Stimulated activated CD4-positive, alpha-beta T cell treated with anti-CD3 and anti-CD28 coated beads, Interleukin-15, amount 100 ng/mL, for 24 hours (primary cell): ENCODE measurements at places on chromosomes 5 and 9.

GRCh38 chr9:111035543-111036428, 2.5 kb downstream of the LPAR1 start:
- no peak for DNase-seq

- no peak for DNase-seq
These were observed 170.1 kb downstream of the ADAMTS12 start for GRCh38 chr5:33721491-33722200.

GRCh38 chr9:86668488-86668887, 278.8 kb downstream of the GAS1 start:
- peak; percentile 5 for DNase-seq

DNA sequence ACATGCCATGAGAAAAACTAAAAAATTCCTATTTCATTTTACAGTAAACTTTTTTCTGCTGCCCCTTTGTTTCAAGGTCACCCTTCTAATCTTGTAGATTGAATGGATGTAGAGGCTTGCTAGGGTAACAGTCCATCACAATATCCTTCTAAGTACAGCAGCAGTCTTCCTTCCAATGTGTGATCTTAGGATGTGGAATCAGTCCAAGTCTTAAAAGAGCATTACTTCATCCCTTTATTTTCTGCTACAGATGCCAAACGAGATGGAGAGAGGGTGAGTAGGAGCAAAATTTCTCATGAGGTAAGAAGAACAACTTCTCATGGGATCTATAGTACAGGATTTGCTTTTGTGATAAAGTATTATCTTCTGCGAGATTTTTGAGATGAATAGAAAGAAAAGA, 704 bp upstream of the IL33 start:
- no peak for DNase-seq

DNA sequence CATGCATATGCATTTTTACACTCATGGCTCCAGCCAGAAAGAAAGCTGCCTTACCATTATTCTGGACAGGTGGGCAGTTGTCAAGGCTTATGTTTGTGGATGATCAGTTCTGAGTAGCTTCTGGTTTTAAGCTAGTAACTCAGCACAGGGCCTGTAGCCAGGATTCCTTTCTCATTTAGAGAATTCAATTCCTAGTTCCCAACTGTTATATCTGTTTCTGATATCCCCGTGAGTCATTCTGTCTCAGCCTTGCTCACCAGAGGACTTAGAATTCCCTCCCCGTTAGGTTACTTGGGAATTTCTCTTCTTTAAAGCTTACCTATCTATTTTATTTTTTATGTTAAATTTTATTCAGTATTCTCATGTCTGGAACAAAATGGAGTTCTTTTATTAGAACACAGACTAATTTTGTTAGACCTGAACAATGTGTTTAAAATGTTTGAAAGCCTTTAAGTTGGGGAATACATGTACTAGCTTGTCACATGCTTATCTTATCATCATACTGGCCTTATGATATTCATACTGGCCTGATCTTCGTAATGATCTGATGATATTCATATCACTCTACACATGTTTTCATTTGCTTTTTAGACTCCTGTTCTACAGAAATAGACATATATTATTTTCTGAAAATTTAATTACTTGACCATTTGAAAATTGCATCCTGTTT, 47.1 kb downstream of the CAST start:
- no peak for DNase-seq

GRCh38 chr5:4817767-4818166, 322.4 kb upstream of the ADAMTS16 start:
- DNase-seq, result no peak

DNA sequence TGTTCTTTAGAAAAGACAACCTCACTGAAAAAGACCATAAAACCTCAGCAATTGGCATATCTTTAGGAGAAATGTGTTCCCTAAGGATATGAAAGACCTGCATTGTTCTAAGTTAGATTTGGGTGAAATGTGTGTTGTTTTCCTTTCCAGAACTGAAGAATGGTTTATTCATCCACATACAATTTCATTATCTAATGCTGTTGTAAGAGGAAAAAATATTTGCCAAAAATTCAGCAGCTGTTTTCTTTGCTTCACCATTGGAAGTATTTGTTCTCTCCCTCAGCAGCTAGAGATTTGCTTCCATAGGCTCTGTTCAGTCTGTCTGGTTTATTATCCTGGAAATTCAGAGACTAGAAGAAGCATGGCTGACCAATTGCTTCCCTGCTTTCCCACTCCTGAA, 150.9 kb downstream of the ISOC1 start:
- no peak for DNase-seq

DNA sequence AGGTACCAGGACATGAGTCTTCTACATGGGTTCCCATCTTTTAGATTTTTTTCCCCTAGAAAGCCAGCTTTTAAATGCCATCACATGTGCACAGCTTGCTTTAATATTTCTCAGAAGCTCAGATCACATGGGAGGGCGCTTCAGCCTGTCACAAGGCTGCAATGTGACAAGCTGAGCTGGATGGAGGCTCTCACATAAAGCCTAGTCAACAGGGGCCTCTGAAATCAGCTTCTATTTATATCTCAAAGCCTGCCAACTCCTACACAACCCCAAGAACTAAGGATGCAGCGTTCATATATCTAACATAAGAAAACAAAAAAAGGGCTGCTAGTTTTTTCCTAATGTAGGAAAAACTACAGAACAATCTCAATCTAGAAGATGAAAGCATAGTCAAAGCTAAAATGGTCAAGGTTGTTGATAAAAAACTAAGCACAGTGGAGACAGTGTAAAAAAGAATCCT, 2.3 kb downstream of the ZFAND5 start:
- DNase-seq, result peak; percentile 59

DNA sequence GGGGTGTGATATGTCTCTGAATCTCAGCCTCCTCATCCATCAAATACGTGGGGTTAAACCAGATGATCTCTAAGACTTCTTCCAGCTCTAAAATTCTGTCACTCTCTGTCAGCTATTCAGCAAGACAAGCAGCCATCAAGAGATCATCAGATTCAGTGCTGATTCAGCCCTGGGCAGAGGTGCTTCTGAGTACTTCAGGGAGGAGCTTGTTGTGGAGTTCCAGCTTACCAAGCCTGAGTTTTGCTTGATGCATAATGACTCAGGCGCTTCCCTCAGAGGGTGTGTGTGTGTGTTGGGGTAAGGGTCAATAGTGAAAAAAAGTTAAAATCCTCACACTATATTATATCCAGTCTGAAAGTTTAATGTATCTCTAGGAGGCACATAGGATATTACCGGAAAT, 29.6 kb upstream of the TAF1L start:
- DNase-seq, result no peak

DNA sequence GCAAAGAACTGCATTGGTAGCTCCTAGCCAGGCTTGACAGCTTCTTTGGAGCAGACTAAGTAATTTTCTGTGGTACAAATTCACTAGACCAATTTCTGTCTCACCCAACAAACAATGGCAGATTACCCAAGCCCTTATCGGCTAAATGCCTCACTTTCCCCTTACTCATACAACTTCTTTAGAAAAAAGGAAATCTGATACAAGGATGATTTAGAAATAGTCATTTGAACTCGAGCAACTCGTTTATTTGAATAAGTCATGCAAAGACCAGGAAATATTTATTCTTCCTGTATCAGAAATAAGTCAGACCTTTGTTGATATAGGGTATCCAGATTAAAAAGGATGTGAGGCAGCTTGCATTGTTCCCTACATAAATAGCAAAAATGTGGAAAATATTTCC, 170.4 kb upstream of the CDH6 start:
- no peak for DNase-seq

DNA sequence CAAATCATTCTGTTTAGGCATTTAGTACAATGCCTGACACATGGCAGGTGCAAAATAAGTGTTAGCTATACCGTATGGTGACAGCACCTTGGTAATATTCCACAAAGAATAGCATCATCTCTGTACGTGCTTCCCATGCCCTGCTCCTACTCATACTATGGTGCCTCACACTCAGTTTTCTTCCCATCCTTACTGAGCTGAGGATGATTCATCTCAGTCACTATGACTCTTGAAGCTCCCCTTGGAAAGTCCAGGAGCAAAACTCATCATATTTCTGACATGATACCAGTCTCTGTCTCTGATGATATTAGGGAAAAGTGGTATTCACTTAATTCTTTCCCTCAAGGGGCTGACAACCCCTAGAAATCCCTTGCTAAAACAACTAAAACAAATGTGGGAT, 423.3 kb downstream of the EFNA5 start:
- DNase-seq, result no peak

DNA sequence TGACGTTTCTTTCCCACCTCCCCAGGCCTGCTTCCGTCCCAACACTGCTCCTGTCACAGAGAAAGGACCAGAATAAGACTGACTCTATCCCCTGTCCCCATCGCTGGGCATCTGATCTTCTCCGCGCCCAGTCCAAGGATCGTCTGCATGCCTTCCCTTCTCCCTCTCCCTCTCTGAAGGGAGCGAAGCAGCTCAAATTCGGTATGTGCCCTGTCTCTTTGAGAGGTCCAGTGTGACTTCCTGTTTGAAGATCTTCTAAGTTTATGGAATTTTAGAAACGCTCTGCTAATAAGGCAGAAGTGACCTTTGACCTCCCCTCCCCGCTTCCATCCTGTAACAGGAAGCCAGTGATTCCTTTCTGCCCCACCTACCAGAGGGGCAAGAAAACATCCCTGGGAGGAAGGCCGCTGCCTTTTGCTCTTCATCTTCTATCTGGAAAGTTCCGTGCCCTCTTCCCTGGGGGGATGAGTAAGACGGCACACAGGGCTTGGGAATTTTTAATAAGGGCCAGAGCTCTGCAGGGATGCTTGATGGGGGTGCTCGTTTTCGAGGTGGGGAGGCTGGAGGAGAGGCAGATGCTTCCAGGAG, 40.7 kb upstream of the RNU6ATAC start:
- DNase-seq, result no peak

DNA sequence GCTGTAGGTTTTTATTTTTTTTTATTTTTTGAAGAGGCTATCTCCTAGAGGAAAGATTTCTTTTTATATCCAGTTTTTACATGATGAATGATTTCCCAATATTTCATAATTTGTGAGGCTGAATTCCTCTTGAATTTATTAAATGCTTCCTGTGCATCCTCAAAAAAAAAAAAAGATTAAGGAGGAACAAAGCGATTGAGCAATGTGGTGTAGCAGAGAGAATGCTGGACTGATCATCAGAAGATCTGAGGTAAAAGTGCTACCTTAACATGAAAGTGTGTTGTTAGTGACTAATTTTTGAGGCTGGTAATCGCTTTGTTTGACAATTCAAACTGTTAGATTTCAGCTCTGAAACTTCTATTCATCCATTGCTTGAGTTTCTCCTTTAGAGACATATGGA, 125.1 kb downstream of the ESM1 start:
- DNase-seq, result no peak

GRCh38 chr5:124572971-124573370, 173.5 kb downstream of the ZNF608 start:
- no peak for DNase-seq

- DNase-seq, result no peak
These were observed 1.4 kb downstream of the SLC26A2 start for GRCh38 chr5:149961957-149962409.

DNA sequence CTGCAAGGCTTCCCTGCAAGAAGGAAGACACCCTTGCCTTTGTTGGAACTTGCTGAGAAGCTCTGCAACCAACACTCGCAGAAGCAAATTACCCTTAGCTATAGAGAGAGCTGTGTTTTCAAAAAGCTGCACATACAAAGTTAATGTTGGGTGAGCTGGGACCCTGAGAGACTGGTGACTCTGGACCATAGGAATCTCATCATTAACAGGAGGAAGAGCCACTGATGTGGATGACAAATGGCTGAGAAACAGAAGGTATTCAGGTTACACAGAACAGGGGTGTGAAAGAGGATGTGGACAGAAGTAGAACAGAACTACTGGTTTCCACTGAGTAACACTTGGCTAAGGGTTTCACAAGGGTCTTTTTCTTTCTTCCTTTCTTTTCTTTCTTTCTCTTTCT, 493.5 kb downstream of the IRX1 start:
- DNase-seq, result no peak

DNA sequence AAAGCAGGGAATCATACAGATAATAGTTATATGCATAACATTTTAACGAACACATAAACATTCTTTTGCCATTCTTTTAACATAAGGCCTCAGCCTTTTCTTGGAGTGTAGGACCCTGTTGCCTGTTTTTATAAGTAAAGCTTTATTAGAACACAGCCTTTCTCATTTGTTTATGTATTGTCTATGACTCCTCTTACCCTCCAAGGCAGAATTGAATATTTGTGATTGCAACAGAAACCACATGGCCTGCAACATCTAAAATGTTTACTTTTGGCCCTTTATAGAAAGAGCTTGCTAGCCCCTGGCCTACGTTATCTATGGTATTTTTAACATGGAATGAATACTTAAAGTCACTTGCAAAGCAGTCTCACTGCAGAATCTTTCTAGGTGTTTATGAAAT, 2.6 kb downstream of the SLC31A1 start:
- no peak for DNase-seq

GRCh38 chr5:14557203-14557770, 24.3 kb upstream of the OTULINL start:
- DNase-seq, result no peak

GRCh38 chr5:181063514-181063913, 23.4 kb downstream of the BTNL9 start:
- no peak for DNase-seq

- DNase-seq, result no peak
These were observed 119.5 kb downstream of the CAAP1 start for GRCh38 chr9:26773056-26773455.

- DNase-seq, result no peak
These were observed 54.7 kb downstream of the NXNL2 start for GRCh38 chr9:88589656-88590055.
